ENCODE measurements at places on chromosomes 4 and X. TPM values are rescaled to one million over a fixed set of nuclear protein-coding genes. Genes with fewer than 3 reads are reported as not detected.
A peak's percentile ranks its signal among the peaks of the same experiment; 100 is the strongest.

DNA sequence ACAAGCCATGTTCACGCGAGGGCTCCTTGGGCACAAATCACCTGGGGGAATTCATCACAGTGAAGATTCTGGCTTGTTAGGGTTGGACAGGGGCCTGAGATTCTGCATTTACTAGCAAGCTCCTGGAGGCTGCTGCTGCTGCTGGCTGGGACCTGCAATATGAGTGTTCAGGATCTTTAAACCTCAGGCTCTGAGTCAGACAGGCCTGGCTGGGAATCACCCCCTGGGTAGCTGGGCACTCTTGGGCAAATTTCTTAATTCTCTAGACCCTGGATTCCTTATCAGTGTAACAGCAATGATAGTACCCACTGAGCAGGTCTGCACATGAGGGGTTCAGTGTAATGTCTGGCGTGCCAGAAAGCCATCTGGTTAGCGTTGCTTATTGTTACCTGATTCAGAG, 101.5 kb downstream of the DHX15 start:
- H3K4me3 ChIP-seq = no peak overlapping the region
- no peak overlapping the region for H3K27ac ChIP-seq
- no peak for DNase-seq
- H3K27me3 ChIP-seq = no peaks in the 10 kb centered on the region
- no peaks in the 10 kb centered on the region for H3K4me1 ChIP-seq

GRCh38 chr4:54585321-54586000, 72.3 kb upstream of the KIT start:
- H3K36me3 ChIP-seq = no peaks in the 10 kb centered on the region
- no peak overlapping the region for H3K4me3 ChIP-seq
- H3K27me3 ChIP-seq = no peaks in the 10 kb centered on the region
- no peaks in the 10 kb centered on the region for H3K4me1 ChIP-seq
- no peak for DNase-seq

GRCh38 chr4:61841714-61842113, 641.6 kb downstream of the ADGRL3 start:
- DNase-seq = no peak
- no peak overlapping the region for H3K4me3 ChIP-seq
- H3K27ac ChIP-seq = no peak overlapping the region

DNA sequence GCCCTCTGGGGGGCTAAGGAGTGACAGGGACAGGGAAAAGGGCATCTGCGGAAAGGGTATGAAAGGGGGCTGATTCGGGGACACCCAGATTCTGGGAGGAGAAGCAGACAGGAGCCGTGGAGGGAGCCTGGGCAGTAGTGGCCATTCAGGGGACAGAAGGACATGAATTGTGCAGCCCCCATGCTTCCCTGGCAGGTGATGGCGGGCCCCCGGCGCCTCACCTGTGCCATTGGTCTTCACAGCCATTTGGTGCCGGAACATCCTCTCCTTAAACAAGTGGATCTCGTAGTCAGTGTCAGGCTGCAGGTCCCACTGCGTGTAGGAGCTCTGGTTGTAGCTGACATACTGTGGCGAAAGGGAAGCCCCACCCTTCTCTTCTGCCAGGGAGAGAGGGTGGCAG, 21.9 kb downstream of the L1CAM start:
- H3K27ac ChIP-seq = no peak overlapping the region
- no peaks in the 10 kb centered on the region for H3K36me3 ChIP-seq
- no peaks in the 10 kb centered on the region for H3K4me1 ChIP-seq
- H3K4me3 ChIP-seq = no peak overlapping the region
- peak; percentile 44 for DNase-seq

The NHSL2 gene
- total RNA-seq = 2.1 TPM

DNA sequence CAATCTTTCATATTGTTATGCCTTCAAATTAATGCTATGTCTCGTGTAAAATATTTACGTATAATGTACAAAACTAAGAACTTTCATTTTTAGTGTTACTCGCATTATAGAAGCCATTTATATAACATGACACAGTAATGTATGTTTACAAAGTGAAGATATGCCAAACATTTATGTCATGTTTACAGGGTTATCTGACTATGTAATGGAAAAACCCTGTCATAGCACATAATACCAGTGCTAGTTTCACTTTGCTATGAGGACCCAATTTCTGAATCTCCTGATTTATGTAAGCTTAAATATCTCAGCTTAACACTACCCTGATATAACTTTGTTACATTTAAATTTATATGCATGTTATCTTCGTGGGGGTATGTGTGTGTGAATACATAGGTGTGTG, 233.1 kb downstream of the FAT4 start:
- DNase-seq = no peak
- no peak overlapping the region for H3K27ac ChIP-seq
- no peaks in the 10 kb centered on the region for H3K27me3 ChIP-seq
- no peaks in the 10 kb centered on the region for H3K4me1 ChIP-seq
- no peaks in the 10 kb centered on the region for H3K36me3 ChIP-seq
- H3K4me3 ChIP-seq = no peak overlapping the region

- no peaks in the 10 kb centered on the region for H3K27me3 ChIP-seq
- H3K4me1 ChIP-seq = no peaks in the 10 kb centered on the region
- H3K27ac ChIP-seq = no peak overlapping the region
- peak; percentile 55 for DNase-seq
- H3K36me3 ChIP-seq = no peaks in the 10 kb centered on the region
Observed at GRCh38 chr4:7705062-7705461, 234.6 kb downstream of the AFAP1 start.

- no peaks in the 10 kb centered on the region for H3K4me1 ChIP-seq
- H3K36me3 ChIP-seq = no peaks in the 10 kb centered on the region
- no peak for DNase-seq
- no peak overlapping the region for H3K4me3 ChIP-seq
Observed at GRCh38 chr4:40621592-40622512, 7.8 kb downstream of the RBM47 start.

GRCh38 chr4:70703619-70704214, 15.4 kb downstream of the UTP3 start:
- no peak for DNase-seq
- H3K4me1 ChIP-seq = peaks cover 21% of the 10 kb centered on the region
- peak overlapping the region; percentile 78 for H3K27ac ChIP-seq

DNA sequence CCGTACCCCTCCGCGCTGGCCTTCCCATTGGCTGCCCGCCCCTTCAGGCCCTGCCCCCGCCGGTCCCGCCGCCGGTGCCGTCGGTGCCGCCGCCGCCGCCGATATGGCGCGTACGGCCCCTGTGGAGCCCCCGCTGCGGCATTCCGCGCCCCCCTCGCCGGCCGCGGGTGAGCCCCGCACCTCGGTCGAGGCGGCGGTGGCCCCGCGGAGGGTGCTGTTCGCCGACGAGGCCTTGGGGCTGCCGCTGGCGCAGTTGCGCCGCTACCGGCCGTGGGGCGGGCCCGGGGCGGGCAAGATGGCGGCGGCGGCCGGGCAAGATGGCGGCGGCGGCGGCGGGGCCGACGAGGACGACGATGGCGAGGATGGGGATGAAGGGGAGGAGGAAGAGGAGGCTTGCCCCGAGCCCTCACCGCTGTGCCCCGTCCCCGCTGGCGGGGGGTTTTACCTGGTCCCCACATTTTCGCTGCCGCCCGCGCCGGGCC, at the start of gene PPP1R3F:
PPP1R3F (plus strand) TSS at position 27 of the 482 bp plus-strand sequence; CDS start at position 104, 77 bp downstream.
- H3K4me1 ChIP-seq = no peaks in the 10 kb centered on the region
- H3K27me3 ChIP-seq = peaks cover 6% of the 10 kb centered on the region
- H3K27ac ChIP-seq = peak within 1 kb of the TSS; percentile 92
- H3K36me3 ChIP-seq = no peaks in the 10 kb centered on the region
- peak within 1 kb of the TSS; percentile 44 for H3K4me3 ChIP-seq
- no peak for DNase-seq

DNA sequence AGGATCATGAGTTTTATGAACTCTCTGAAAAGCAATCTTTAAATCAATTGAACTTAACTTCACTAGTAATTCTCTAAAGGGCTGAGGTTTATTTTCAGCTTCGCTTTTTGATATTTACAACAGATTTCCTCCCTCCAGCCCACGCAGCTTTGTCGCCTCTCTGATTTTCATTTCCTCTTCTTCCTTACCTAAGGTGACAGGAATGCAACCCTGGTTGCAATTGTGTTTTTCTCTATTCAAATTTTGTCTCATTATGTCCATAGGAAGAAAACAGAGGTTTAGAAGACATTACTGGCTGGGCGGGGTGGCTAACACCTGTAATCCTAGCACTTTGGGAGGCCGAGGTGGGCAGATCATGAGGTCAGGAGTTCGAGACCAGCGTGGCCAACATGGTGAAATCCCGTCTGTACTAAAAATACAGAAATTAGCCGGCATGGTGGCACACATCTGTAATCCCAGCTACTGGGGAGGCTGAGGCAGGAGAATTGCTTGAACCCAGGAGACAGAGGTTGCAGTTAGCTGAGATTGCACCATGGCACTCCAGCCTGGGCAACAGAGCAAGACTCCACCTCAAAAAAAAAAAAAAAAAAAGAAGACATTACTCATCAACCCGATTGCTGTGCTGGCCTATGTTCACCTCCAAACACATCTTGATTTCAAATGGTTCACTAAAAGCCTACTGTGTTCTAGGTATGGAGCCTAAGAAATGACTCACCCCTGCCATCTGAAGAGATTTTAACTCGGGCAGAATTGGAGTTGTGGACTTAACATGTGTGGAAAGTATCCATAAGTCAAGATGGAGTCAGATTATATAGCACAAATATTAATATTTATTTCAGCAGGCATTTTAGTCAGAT, 36.8 kb downstream of the VSIG4 start:
- H3K27ac ChIP-seq = no peak overlapping the region
- H3K27me3 ChIP-seq = no peaks in the 10 kb centered on the region
- H3K4me3 ChIP-seq = no peak overlapping the region
- no peaks in the 10 kb centered on the region for H3K4me1 ChIP-seq

The IL9R gene
- not detected for total RNA-seq

The SPATA4 gene
- total RNA-seq = not detected

The XAGE2 gene
- not detected for total RNA-seq

GRCh38 chrX:46582325-46582724, 8.8 kb downstream of the CHST7 start:
- H3K4me3 ChIP-seq = no peak overlapping the region
- H3K4me1 ChIP-seq = no peaks in the 10 kb centered on the region
- no peak for DNase-seq
- no peak overlapping the region for H3K27ac ChIP-seq
- H3K36me3 ChIP-seq = no peaks in the 10 kb centered on the region
- no peaks in the 10 kb centered on the region for H3K27me3 ChIP-seq

- H3K27ac ChIP-seq = no peak overlapping the region
- no peaks in the 10 kb centered on the region for H3K36me3 ChIP-seq
- DNase-seq = peak; percentile 35
Observed at GRCh38 chr4:1334579-1334895, 12.5 kb upstream of the UVSSA start.

The CT45A3 gene
- not detected for total RNA-seq

DNA sequence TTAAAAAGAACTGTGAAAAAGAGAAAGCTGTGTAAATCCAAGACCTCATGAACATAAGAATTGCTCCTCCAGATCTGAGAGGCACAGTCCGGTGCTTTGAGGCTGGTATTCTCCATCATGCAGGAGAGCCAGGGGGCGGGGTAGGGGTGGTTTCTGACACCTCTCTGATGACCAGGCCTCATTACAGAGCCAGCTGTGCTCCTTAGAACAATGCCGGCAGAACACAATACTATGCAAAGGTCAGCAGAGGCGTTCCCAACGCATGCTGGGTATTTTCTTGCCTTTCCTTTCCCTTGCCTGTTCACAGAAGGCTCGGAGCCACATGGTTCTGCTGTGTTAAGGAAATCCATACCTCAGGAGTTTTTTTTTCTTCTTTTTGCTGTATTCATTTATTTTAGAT, 91.2 kb upstream of the SOD3 start:
- no peak for DNase-seq
- no peaks in the 10 kb centered on the region for H3K36me3 ChIP-seq
- no peak overlapping the region for H3K4me3 ChIP-seq
- H3K27me3 ChIP-seq = no peaks in the 10 kb centered on the region
- no peak overlapping the region for H3K27ac ChIP-seq

The DOCK11 gene
- total RNA-seq = 3.1 TPM

DNA sequence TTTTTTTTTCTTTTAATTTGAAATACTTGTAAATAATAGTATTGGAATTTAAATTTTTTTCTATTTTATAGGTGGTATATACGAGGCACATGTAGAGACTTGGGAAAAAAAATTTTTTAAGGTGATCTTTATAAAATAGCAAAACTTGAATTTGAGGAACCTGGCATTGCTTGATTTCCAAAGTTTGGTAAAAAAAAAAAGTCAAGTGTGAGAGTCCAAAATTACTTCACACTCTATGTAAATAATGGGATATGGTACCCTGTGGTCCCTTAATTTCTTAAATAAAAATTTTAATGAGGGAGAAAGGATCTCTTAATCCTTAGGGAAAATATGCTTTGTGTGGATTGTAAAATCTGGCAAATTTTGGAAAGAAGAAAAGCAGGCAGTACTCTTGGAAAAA, 19.0 kb downstream of the SPRY1 start:
- no peak overlapping the region for H3K4me3 ChIP-seq
- H3K36me3 ChIP-seq = no peaks in the 10 kb centered on the region
- no peak overlapping the region for H3K27ac ChIP-seq
- H3K27me3 ChIP-seq = no peaks in the 10 kb centered on the region
- H3K4me1 ChIP-seq = peaks cover 6% of the 10 kb centered on the region
- DNase-seq = no peak

GRCh38 chrX:19811807-19812604, 75.4 kb downstream of the SH3KBP1 start:
- no peak overlapping the region for H3K27ac ChIP-seq
- H3K27me3 ChIP-seq = no peaks in the 10 kb centered on the region
- no peak for DNase-seq
- H3K4me1 ChIP-seq = no peaks in the 10 kb centered on the region
- H3K36me3 ChIP-seq = no peaks in the 10 kb centered on the region

DNA sequence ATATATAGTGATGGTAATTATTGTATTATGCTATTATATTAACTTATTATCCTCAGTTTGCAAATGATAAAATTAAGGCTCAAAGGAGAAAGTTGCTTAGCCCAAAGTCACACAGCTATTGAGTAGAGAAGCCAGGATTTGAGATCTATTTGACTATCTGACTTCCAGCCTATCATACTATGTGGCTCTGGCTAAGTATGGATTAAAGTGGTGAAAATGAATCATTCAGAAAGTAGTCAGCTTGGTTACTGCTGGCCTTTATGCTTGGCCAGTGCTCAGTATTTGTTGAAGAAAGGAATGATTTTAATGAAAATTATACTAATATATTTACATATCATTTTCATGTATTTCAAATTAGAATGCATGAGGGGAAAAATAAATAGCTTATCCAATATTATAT, 219.8 kb downstream of the SHROOM3 start:
- H3K4me1 ChIP-seq = no peaks in the 10 kb centered on the region
- DNase-seq = no peak
- no peaks in the 10 kb centered on the region for H3K27me3 ChIP-seq
- no peak overlapping the region for H3K27ac ChIP-seq
- H3K36me3 ChIP-seq = no peaks in the 10 kb centered on the region
